Left ventricle myocardium superior (tissue), 1 donor: ENCODE measurements at places on chromosomes 3 and 15. TPM values are rescaled to one million over a fixed set of nuclear protein-coding genes. Genes with fewer than 3 reads are reported as not detected.
A peak's percentile ranks its signal among the peaks of the same experiment; 100 is the strongest.

DNA sequence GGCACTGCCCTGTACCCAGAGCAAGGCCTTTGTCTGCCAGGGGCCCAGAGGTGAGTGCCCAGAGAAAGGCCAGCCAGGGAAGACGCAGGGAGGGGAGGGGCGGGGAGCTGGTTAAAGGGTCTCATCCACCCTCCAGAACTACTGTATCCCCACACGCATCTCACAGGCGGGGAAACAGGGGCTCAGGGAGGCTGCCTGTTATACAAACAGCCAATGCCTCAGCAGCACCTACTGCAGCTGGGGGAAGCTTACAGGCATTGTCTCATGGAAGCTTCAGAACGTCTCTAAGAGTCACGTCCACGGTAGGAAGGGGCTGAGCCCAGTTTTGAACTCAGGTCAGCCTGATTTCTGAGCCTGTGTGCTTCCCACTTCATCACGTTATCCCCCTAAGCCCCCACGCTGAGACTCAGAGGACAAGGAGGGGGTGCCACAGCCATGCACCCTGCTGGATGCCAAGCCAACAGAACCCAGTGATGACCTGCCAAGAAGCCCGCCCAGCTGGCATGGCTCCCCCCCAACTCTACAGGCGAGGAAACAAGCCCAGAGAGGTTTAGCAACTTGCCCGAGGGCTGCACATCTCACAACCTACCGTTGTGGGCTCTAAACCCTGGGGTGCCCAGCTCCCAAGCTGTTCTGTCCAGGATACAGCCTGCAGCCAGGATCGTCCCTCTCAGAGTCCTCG is 54.5 kb downstream of the IQSEC1 start:
- no peak for DNase-seq

DNA sequence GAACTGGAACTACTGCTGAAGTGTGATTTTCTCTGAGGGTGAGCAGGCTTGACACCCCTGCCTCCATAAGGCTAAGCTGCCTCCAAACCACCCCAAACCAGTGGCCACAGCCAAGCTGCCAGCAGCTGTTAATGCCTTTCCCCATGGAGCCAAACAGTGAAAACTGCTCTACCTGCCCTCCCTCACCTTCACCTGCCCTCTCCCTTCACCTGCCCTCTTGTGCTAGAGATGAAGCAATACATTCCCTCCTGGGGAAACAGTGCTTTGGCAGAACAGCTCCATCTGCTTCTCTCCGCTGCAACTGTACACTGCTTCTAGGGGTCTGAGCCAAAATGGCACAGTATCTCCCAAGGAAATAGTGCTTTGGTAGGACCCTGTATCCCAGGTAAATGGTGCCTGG is 374.1 kb downstream of the FHIT start:
- DNase-seq = no peak

- no peak for DNase-seq
These were observed 77.2 kb upstream of the TSC22D2 start for GRCh38 chr3:150330872-150331271.

CSTA gene
- 1.5 TPM for total RNA-seq

PLCH1 gene
- total RNA-seq = 0.50 TPM

DNA sequence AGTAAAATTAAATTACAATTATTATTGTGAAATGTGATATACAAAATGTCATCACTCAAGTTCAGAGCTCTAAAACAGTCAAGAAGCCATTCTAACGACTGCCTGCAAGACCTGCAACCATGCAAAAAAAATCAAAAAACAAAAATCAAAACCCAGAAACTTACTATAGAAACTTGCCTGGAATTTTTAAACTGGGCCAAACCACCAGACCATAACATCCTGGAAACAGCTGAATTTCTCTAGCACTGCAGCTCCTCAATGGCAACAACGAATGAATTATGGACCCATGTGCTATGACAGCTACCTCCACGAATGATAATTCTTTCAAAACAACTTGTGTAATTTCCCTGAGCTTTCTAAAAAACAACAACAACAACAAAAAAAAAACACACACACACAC is 130.0 kb upstream of the KCNMB2 start:
- no peak for DNase-seq

- no peak for DNase-seq
These were observed 22.0 kb downstream of the SLC15A2 start for GRCh38 chr3:121916189-121916588.

TRNT1 gene
- 12.6 TPM for total RNA-seq

WWTR1 gene
- total RNA-seq = 40.0 TPM

GRCh38 chr3:141000686-141001085 is 50.5 kb upstream of the SPSB4 start:
- no peak for DNase-seq

- no peak for DNase-seq
These were observed 380.4 kb upstream of the PROK2 start for GRCh38 chr3:72165317-72165716.

GRCh38 chr3:67414740-67415139 is 239.7 kb downstream of the SUCLG2 start:
- no peak for DNase-seq

ADIPOQ gene
- total RNA-seq = 4.0 TPM

ZNF502 gene
- total RNA-seq = 3.6 TPM

- no peak for DNase-seq
These were observed 282.0 kb upstream of the VEPH1 start for GRCh38 chr3:157785102-157785826.

CLDN16 gene
- not detected for total RNA-seq

DNA sequence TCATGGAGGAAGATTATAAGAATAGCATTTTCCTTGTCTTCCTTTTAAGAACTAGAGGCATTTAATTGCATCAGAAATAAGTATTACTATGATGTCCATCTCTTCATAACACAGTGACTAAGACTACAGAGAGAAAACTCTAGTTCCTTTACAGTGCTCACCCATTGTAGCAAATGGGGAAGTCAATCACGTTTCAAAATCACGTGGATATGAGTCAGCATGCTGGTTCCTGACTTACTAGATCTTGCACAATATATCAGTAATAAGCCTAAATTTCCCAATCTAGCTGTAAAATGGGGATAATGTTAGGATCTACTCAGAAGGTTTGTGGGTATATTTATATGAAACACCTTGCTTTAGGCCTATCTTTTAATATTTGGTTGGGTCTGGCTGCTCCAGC is 254.8 kb upstream of the EOMES start:
- no peak for DNase-seq

GHSR gene
- not detected for total RNA-seq

DNA sequence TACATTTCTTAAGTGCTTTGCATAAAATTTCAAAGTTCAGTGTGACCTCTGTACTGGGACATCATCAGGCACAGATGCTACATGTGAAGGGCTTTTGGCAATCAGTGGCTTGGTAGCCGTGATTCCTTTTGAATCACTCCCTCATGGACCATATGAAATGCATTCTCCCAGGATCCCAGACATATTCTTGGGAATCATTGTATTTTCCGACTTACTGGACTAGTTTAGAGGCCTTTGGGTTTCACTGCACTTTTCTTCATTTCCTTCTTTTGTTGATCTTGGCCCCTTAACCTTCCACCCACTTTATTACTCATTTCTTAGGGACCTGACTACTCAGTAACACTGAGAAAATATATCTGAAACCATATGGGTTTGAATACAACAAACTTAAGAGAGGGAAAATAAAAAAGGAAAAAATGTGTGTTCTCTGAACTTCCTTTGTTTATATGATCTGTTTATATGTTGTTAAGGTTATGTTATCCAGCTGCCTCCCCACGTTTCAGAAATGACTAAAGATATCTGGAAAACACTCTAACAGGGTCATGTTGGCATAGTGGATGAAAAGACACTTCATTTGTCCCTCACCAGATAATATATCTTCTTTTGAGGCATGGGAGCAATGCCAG is 35.1 kb downstream of the HMG20A start:
- no peak for DNase-seq

CKMT1A gene
- 0.22 TPM for total RNA-seq

DNA sequence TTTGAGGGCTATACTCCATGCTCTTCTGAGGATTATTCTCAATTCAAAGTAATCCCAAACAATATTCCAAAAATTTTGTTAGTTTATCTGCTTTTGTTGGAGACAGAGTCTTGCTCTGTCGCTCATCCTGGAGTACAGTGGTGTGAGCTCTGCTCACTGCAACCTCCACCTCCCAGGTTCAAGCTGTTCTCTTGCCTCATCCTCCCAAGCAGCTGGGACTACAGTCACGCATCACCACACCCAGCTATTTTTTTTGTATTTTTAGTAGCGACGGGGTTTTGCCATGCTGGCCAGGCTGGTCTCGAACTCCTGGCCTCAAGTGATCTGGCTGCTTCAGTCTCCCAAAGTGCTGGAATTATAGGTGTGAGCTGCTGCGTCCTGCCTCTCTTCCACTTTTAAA is 39.1 kb downstream of the MEF2A start:
- DNase-seq = no peak

ATP13A4 gene
- 0.64 TPM for total RNA-seq

- peak; percentile 47 for DNase-seq
These were observed 9.8 kb upstream of the TMEM40 start for GRCh38 chr3:12768579-12769527.

PLA1A gene
- 1.3 TPM for total RNA-seq

DNA sequence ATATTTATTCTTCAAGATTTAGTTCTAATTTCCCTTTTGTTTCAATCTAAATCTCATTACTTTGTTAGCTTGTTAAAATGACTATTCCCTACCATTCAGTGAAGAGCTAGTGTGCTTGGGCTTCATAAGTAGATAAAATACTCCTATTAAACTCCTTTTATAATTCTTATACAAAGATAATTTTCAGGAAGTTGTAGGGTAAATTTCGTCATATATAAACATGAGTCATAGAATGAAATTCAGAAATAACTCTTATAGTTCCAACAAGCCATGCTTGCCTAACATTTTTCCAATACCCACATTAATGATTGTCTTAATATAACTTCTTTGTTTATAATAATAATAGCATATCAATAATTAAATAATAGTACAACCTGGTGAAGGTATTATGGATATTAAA is 407.3 kb downstream of the NAALADL2 start:
- no peak for DNase-seq

DNA sequence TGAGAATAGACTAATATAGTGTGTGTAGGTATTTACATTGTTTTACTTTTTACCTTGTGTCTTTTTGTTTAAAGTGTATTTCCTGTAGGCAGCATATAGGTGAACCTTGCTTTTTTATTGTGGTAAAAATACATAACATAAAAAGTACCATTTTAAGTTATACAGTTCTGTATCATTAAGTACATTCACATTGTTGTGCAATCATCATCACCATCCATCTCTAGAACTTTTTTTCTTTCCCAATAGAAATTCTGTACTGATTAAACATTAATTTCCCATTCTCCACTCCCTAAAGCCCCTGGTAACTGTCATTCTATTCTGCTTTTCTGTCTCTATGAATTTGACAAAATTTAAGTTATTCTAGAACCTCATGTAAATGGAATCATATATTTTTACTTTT is 48.2 kb upstream of the EIF5A2 start:
- DNase-seq = no peak

GRCh38 chr3:18249126-18249525 is 176.0 kb downstream of the SATB1 start:
- DNase-seq = no peak

DNA sequence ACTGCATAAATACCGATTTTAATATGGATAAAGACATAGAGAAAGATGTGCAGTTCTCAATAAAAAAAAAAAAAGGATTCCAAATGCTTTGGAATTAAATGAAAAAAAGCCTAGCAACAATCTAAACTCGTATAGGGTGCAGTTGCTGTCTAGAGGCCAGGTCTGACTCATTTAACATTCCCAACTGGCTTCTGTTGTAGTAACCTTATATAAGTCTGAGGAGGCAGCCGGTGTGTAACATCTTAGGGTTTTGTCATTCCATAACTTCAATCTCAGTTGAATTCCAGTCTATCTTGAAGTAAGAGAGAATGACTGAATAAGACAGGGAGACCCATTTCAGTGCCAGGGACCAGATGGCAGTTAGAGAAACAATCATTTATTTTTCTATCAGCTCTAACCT is 6.5 kb downstream of the PDCD10 start:
- no peak for DNase-seq

- DNase-seq = no peak
These were observed 88.7 kb downstream of the SEMA6D start for GRCh38 chr15:47806008-47806407.

RBP2 gene
- total RNA-seq = not detected

MESP1 gene
- 8.4 TPM for total RNA-seq

DNA sequence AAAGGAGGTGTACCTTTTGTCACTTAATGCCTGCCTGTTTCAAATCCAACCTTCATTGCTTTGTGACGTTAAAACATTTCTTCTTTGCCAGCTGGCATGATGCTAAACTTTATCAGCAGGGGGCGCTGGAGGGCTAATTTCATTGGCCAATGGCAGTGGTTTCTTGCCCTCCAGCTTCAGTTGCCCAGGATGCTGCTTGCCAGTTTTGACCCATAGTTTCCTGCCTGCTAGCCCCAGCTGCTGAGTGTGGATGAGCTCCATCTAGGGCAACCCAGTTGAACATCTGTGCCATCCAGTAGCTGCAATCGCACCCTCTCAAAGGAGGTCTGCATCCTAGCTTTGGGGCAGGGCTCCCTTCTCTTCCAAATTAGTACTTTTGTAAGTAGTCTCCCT is 22.1 kb downstream of the ACKR2 start:
- DNase-seq = peak; percentile 65

- DNase-seq = no peak
These were observed 14.9 kb upstream of the TBC1D23 start for GRCh38 chr3:100245927-100246326.

GRCh38 chr3:158731938-158732855 is at the start of gene RARRES1:
TSS of gene RARRES1 (minus strand) at chr3:158732457. CDS start at chr3:158732415, 42 bp downstream.
- DNase-seq = peak; percentile 86

DNA sequence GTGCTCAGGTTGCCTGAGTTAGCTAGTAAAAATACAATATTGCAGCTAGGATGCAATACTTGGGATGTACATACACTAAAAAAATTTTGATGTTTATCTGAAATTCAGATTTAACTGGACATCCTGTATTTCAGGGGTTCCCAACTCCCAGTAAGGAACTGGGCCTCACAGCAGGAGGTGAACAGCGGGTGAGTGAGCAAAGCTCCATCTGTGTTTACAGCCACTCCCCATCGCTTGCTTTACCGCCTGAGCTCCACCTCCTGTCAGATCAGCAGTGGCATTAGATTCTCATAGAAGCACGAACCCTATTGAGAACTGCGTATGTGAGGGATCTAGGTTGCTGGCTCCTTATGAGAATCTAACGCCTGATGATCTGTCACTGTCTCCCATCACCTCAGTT is 285.1 kb upstream of the PROK2 start:
- DNase-seq = no peak
